ENCODE measurements at places on chromosomes 1 and 21.
A peak's percentile ranks its signal among the peaks of the same experiment; 100 is the strongest.

DNA sequence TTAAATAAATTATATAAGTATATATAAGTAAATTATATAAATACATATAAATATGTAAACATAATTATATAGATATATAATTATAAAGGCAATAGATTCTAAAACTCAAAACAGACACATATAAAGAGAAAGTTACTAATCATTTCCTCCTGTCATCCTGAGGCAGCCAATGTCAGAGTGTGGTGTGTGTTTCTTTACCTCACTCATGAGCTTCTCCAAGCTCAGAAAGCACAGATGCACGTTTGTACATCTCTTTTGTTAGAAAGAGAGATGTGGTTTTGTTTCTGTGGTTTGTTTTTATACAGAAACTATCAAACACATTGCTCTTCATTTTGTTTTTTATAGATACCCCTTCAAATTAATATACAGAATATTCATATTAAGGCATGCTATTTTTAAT lies 594.8 kb downstream of the USP25 start:
- H3K4me1 ChIP-seq: no peaks in the 10 kb centered on the region
- no peak overlapping the region for H3K4me3 ChIP-seq
- H3K36me3 ChIP-seq: no peaks in the 10 kb centered on the region
- H3K27ac ChIP-seq: no peak overlapping the region
- H3K27me3 ChIP-seq: no peaks in the 10 kb centered on the region
- DNase-seq: no peak

DNA sequence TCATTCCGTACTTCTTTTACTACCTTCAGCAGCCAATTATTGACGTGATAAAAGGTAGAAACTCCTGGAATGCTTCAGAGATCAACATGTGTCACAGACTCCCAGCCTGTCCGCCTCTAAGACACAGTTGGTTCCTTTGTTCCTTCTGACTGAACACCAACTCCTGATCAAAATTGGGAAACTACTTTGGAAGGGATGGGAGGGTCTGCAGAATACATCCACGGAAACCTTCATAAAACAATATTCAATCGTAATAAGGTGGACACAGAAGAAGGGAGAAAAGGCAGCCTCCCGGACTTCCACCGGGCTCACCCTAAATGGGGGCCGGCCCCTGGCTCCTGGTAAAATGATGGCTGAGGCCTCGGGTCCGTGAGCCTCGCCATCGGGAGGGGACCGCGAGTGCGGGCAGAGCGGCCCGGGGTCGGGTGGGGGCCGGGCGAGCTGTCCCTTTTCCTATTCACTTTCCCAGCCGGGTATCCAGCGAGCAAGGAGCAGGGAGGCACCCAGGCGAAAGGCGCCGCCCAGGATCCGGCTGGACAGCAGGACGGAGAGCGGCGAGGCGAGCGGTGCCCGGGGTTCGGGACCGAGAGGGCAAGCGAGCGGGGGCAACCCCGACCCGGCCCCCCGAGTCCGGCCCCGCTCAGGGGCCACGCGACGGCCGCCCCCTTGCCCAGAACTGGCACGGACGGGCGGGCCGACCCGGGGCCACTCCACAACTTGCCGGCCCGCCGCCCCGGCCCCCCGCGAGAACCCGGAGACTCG lies 805 bp downstream of the NRIP1 start:
- DNase-seq: no peak
- no peaks in the 10 kb centered on the region for H3K27me3 ChIP-seq
- peak overlapping the region; percentile 51 for H3K27ac ChIP-seq
- peaks cover 48% of the 10 kb centered on the region for H3K4me1 ChIP-seq

DNA sequence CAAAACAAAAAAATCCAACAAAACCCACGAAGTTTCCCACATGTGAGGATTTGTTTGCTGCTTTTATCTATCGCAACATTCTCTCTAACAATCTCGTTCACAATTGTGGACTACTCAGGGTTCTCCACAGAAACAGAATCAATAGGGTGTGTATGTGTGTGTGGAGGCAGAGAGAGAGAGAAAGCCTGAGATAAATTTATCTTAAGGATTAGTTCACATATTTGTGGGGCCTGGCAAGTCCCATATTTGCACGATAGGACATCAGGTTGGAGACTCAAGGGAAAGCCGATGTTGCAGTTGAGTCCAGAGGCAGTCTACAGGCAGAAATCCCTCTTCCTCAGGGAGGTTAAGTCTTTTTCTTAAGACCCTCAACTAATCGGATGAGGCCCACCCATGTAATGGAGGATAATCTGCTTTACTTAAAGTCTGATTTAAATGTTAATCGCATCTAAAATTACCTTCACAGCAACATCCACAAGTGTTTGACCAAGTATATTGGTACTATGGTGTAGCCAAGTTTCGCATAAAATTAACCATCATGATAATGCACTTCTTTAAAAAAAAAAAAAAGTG lies 31.7 kb downstream of the ADAMTS1 start:
- H3K4me1 ChIP-seq: no peaks in the 10 kb centered on the region
- DNase-seq: no peak
- no peaks in the 10 kb centered on the region for H3K36me3 ChIP-seq
- no peaks in the 10 kb centered on the region for H3K27me3 ChIP-seq
- H3K4me3 ChIP-seq: no peak overlapping the region

- no peaks in the 10 kb centered on the region for H3K27me3 ChIP-seq
- no peaks in the 10 kb centered on the region for H3K36me3 ChIP-seq
- peak; percentile 93 for DNase-seq
- H3K27ac ChIP-seq: no peak overlapping the region
- peaks cover 23% of the 10 kb centered on the region for H3K4me1 ChIP-seq
These were observed 26.4 kb downstream of the FOXO6 start for GRCh38 chr1:41387667-41388091.

GRCh38 chr1:236348071-236348470 lies 46.0 kb upstream of the EDARADD start:
- H3K27me3 ChIP-seq: no peaks in the 10 kb centered on the region
- no peaks in the 10 kb centered on the region for H3K4me1 ChIP-seq
- H3K36me3 ChIP-seq: no peaks in the 10 kb centered on the region
- DNase-seq: no peak
- no peak overlapping the region for H3K4me3 ChIP-seq
- H3K27ac ChIP-seq: no peak overlapping the region

- H3K27ac ChIP-seq: peak overlapping the region; percentile 86
- no peak overlapping the region for H3K4me3 ChIP-seq
- H3K36me3 ChIP-seq: no peaks in the 10 kb centered on the region
- H3K27me3 ChIP-seq: no peaks in the 10 kb centered on the region
- peaks cover 27% of the 10 kb centered on the region for H3K4me1 ChIP-seq
- no peak for DNase-seq
These were observed 141.9 kb upstream of the CXADR start for GRCh38 chr21:17370916-17371315.

DNA sequence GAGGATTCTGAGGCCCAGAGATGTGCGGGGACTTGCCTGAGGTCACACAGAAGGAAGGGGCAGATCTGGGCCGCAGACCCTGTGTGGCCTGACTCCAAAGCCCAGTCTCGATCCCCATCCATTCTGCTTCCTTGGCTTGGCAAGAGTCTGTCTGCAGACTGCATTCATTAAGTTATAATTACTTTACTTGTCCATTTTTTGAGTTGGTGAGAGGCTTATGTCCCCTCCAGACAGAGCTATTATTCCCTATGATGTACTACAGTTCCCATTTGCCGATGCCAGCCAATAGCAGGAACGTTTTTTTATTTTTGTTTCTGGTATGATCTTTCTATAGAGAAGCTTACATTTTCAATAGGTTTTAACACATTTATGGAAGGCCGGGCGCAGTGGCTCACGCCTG lies 101.5 kb downstream of the ARHGEF10L start:
- no peaks in the 10 kb centered on the region for H3K4me1 ChIP-seq
- no peaks in the 10 kb centered on the region for H3K27me3 ChIP-seq
- no peaks in the 10 kb centered on the region for H3K36me3 ChIP-seq
- no peak overlapping the region for H3K27ac ChIP-seq
- no peak overlapping the region for H3K4me3 ChIP-seq

DNA sequence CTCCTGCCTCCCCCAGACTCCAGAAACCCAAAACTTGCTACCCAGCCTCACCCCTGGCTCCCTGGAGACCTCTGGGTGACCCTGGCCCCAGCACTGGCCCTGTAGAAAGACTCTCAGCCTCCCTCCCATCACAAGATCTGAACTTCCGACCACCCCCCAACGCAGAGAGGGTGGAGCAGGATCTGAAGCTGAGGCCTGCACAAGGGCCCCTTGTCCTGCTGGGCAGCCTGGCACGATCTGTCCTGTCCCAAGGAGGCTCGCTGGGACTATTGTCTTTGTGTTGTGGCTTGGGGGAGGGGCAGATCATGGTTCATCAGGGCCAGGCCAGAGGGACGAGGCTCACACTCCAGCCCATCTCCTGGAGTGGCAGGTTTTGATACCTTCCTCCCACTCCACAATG lies 20.0 kb downstream of the PHLDA3 start:
- no peaks in the 10 kb centered on the region for H3K27me3 ChIP-seq
- DNase-seq: no peak
- peak overlapping the region; percentile 38 for H3K27ac ChIP-seq
- H3K4me3 ChIP-seq: no peak overlapping the region

- H3K27ac ChIP-seq: no peak overlapping the region
- no peaks in the 10 kb centered on the region for H3K4me1 ChIP-seq
- H3K27me3 ChIP-seq: no peaks in the 10 kb centered on the region
- no peaks in the 10 kb centered on the region for H3K36me3 ChIP-seq
- DNase-seq: no peak
These were observed 1699.6 kb downstream of the KCNT2 start for GRCh38 chr1:194908643-194909042.

GRCh38 chr21:16606271-16606670 lies 876.5 kb downstream of the USP25 start:
- no peak overlapping the region for H3K27ac ChIP-seq
- H3K36me3 ChIP-seq: no peaks in the 10 kb centered on the region
- H3K4me3 ChIP-seq: no peak overlapping the region
- H3K27me3 ChIP-seq: no peaks in the 10 kb centered on the region
- no peaks in the 10 kb centered on the region for H3K4me1 ChIP-seq

GRCh38 chr1:185308126-185308525 lies 8.9 kb downstream of the IVNS1ABP start:
- no peaks in the 10 kb centered on the region for H3K4me1 ChIP-seq
- H3K27ac ChIP-seq: no peak overlapping the region
- H3K36me3 ChIP-seq: peaks cover 57% of the 10 kb centered on the region
- H3K4me3 ChIP-seq: no peak overlapping the region
- H3K27me3 ChIP-seq: no peaks in the 10 kb centered on the region

- H3K4me3 ChIP-seq: no peak overlapping the region
- no peaks in the 10 kb centered on the region for H3K27me3 ChIP-seq
- peaks cover 10% of the 10 kb centered on the region for H3K4me1 ChIP-seq
These were observed 67.2 kb downstream of the ATP5PO start for GRCh38 chr21:33848249-33848953.

DNA sequence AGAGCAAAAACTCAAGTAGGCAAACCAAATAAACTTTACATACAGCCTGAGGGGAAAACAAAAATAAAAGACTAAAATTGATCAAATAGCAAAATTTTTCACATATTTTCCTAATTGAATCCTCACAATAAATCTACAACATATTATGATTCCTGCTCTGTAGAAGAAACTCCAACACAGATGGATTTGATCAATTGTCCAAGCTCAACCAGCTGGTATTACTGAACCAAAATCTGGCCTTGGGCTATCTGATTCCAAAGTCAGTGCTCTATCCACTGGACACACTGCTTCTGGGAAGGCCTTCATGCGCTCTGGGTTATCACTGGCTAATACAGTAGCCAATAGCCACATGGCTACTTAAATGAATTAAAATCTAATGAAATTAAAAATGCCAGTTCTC lies 39.3 kb downstream of the PCNX2 start:
- no peak overlapping the region for H3K4me3 ChIP-seq
- no peak overlapping the region for H3K27ac ChIP-seq
- no peak for DNase-seq

DNA sequence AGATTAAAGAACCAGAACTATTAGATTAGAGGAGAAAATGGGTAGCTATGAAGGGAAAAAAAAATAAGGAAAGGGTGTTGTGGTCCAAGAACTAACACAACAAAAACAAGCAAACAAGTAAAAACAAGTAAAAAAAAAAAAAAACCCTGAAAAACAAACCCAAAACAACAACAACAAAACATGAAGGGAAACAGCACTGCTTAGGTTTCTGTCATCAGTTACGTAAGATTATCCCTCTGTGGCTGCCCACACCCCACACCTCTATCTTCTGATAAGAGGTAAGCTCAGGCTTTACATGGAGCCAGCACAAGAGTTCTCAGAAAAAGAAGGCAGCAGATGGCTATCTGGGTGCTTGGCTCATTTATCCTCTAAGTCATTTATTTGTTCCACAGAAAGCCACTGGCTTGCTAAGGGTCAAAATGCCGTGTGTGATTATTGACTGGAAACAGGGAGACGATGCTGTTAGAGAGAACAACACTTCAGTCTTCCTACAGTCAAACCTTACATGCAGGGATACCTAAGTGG lies 57.5 kb downstream of the KIAA0319L start:
- no peaks in the 10 kb centered on the region for H3K27me3 ChIP-seq
- H3K4me3 ChIP-seq: no peak overlapping the region
- H3K4me1 ChIP-seq: peaks cover 3% of the 10 kb centered on the region
- no peaks in the 10 kb centered on the region for H3K36me3 ChIP-seq
- DNase-seq: no peak
- no peak overlapping the region for H3K27ac ChIP-seq

GRCh38 chr1:204859861-204860267 lies 10.8 kb upstream of the NFASC start:
- H3K4me3 ChIP-seq: no peak overlapping the region
- no peak for DNase-seq
- H3K27me3 ChIP-seq: peaks cover 92% of the 10 kb centered on the region
- H3K4me1 ChIP-seq: no peaks in the 10 kb centered on the region
- no peaks in the 10 kb centered on the region for H3K36me3 ChIP-seq
- H3K27ac ChIP-seq: no peak overlapping the region

GRCh38 chr1:40679165-40679953 lies 12.1 kb upstream of the NFYC start:
- no peak overlapping the region for H3K27ac ChIP-seq
- no peaks in the 10 kb centered on the region for H3K27me3 ChIP-seq
- no peak for DNase-seq
- no peaks in the 10 kb centered on the region for H3K4me1 ChIP-seq
- H3K4me3 ChIP-seq: no peak overlapping the region

DNA sequence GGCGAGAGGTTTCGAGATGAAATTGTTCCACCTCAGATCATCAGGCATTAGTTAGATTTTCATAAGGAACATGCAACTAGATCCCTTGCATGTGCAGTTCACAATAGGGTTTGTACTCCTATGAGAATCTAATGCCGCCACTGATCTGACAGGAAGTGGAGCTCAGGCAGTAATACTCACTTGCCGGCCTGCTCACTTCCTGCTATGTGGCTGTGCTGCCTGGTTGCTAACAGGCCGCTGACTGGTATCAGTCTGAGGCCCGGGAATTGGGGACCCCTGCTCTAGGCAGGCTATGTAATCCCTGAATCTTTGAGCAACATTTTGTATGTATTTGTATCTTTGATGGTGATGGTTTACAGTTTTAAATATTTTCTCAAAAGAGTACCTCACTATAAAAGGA lies 32.5 kb downstream of the XKR8 start:
- H3K4me1 ChIP-seq: no peaks in the 10 kb centered on the region
- H3K27me3 ChIP-seq: no peaks in the 10 kb centered on the region
- no peaks in the 10 kb centered on the region for H3K36me3 ChIP-seq
- no peak overlapping the region for H3K4me3 ChIP-seq
- no peak overlapping the region for H3K27ac ChIP-seq

DNA sequence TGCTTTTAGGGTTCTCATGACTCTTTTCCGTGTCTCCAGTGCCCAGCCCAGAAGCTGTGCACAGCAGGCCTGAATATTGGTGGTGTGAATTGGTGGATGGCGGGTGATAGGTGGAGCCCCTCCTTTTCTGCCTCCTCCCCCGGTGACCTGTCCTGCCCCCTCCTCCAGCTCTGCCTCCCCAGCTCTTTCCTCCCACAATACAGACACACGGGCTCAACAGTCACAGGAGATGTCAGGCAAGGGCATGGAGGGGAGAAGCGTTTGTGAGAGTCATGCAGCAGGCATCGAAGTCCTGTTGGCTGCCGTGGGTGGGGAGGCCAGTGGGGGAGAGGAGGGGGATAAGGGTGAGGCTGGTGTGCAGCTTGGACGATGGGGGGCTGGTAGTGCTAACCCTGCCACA lies 17.3 kb upstream of the TTC4 start:
- H3K36me3 ChIP-seq: no peaks in the 10 kb centered on the region
- H3K27ac ChIP-seq: no peak overlapping the region
- DNase-seq: no peak

Measured in PC-9 (cell line).